Uterus (tissue), 4 donors: ENCODE measurements at places on chromosomes 4 and X. TPM values are rescaled to one million over a fixed set of nuclear protein-coding genes. Genes with fewer than 3 reads are reported as not detected.

DNA sequence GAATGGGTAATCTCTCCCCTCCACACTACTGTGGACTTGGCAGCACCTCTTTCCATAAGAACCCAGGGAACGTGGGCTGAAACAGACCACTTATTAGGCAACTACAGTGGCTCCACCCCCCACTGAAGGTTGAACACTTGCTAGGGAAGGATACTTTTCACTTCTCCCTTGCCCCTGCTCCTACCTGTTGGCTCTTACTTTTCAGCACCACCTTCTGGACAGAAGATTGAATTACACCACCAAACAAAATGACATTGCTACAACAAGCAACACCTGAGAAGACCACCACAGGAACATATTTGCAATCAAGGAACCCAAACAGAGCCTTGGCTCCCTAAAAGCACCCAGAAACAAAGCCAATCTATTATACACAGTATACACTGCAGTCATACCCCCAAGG, 132.1 kb upstream of the CXCL13 start:
- DNase-seq: no peak

Gene SLC6A14
- not detected for total RNA-seq

DNA sequence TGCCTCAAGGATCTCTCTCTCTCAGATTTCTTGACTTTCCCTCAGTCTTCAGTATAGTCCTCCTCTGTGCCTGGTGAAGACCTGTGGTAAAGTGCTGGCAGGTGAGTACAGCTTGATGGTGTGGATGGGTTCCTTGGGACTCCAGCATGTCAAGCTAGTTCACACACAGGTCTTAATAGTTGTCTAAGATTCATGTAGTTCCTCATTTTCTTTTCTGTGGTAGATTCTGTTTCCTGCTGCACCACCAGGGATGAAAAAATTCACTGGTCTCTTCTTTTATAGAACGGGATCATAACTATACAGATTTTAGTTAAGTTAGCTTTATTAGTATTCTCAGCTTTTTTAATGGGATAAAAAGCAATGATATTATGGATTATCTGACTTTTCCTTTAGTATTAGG, 32.5 kb upstream of the PAQR3 start:
- no peak for DNase-seq

DNA sequence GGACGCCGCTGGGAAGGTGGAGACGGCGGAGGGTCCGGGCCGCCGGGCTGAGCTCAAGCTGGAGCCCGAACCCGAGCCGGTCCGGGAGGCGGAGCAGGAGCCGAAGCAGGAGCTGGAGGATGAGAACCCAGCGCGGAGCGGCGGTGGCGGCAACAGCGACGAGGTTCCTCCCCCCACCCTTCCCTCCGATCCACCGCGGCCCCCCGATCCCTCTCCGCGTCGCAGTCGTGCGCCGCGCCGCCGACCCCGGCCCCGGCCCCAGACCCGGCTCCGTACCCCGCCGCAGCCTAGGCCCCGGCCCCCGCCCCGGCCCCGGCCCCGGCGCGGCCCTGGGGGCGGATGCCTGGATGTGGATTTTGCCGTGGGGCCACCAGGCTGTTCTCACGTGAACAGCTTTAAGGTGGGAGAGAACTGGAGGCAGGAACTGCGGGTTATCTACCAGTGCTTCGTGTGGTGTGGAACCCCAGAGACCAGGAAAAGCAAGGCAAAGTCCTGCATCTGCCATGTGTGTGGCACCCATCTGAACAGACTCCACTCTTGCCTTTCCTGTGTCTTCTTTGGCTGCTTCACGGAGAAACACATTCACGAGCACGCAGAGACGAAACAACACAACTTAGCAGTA, 483 bp downstream of the USP27X start:
- DNase-seq: no peak

DNA sequence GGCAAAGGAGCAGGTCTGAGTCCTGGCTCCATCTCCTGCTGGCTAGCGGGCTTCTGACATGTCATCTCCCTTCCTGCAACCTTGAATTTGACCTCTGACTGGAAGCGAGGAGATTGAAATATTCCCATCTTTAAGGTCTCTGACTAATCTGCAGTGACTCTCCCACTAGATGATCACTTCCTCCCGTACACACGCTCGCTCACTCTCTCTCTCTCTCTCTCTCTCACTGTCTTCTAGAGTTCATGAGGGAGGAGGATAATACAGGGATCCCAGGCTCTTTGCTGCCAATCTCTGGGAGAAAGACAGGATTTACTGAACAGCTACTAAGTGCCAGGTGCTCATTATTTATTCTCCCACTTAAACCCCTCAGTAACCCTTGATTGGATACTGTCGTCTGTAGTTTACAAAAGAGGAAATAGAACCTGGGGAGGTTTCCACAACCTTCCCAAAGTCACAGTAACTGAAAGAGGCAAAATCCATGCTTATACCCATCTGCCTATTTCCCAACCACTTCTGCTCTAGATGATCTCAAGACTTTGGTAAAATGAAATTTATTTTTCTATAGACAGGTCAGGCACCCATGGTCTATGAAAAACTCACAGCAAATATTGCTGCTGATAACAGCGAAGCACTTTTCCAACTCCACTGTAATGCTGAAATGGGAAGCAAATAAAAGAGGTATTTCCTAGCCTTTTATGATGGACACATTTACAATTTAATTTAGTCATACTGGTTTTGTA, 193.5 kb upstream of the C1QTNF7 start:
- peak; percentile 35 for DNase-seq

Gene GASK1B
- total RNA-seq: 68.7 TPM

DNA sequence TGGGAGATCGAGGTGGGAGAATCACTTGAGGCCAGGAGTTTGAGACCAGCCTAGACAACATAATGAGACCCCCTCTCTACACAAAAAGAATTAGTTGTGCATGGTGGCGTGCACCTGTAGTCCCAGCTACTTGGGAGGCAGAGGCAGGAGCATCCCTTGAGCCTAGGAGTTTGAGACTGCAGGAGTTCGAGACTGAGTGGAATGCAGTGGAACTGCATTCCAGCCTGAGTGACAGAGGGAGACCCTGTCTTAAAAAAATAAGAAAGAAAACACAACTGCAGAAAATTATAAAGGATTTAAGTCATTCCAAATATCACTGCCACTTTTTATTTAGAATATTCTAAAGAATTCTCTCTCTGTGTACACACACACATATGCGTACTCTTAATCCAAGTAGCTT, 18.4 kb downstream of the HPRT1 start:
- DNase-seq: no peak

DNA sequence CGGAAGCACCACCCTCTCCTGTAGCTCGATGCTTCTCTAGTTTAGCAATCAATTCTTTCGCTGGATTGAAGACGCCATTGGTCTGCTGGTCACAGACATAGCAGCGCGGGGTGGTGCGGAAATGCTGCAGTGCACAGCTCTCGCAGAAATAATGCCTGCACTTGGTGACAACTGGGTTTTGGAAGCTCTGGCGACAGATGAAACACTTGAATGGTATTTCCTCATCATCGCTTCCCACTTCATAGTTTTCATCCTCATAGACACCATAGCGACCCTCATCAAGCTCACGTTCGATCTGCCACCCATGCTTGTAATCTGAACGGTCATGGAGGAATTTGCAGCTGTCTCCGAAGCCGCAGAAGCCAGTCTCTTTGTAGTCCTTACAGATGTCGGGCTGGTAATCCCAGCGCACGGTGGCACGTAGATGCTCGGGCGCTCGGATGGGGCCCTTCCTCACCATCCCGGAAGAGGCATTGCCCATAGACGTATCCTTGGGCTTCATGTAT, 854 bp downstream of the RNF113A start:
- DNase-seq: no peak

GRCh38 chrX:48597353-48598264, at the start of gene WDR13:
TSS of gene WDR13 (plus strand) at chrX:48597492. CDS start at chrX:48597997, 505 bp downstream.
- DNase-seq: peak; percentile 93

Gene GYG2
- total RNA-seq: 2.4 TPM

Gene CPLX1
- 3.1 TPM for total RNA-seq

- no peak for DNase-seq
Observed at GRCh38 chrX:110046971-110047370, 44.1 kb downstream of the TMEM164 start.

Gene UGT2A1
- total RNA-seq: not detected
